ENCODE measurements at places on chromosomes 4 and X.

GRCh38 chr4:138861135-138861534 lies 154.4 kb upstream of the NOCT start:
- no peak for DNase-seq

- no peak for DNase-seq
These were observed 1389.5 kb downstream of the FAM133A start for GRCh38 chrX:95063554-95063953.

- DNase-seq: no peak
These were observed 172.4 kb upstream of the MXRA5 start for GRCh38 chrX:3518870-3519269.

DNA sequence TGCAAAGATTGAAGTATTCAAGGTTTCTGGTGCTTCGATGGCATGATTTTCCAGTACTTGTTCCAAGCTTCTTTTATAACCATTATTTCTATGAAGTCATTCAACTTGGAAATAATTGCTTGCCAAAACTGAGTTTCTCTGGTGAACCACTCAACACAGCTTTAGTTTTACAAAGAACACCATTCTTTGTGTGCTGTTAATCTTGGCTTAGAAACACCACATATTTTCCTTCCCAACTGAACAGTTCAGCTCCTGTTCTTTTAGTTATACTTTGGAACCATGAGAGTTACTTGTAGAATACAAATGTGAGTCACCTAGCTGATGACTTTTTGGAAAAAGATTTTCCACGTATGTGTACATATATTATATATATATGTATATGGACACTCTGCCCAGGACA lies 32.7 kb downstream of the TMEM47 start:
- DNase-seq: no peak

- DNase-seq: no peak
These were observed 340.9 kb downstream of the CHIC1 start for GRCh38 chrX:73903941-73904340.

DNA sequence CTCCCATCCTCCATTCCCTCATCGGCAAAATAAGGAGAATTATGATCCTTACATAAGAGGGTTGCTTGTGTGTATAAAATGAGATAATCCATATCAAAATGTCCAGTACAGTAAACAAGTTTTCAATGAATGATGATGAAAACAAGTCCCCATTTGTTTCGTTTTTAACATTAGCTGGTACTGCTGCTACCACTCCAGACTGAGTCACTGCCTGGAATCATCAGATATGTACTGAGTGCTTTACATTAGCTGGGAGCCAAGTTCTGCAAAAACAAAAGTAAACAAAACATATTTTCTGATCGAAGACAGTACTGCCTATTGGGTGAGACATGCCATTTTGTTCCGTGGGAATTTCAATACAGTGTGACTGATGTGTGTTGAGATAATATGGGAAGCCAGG lies 123.2 kb upstream of the IGFBP7 start:
- DNase-seq: no peak

DNA sequence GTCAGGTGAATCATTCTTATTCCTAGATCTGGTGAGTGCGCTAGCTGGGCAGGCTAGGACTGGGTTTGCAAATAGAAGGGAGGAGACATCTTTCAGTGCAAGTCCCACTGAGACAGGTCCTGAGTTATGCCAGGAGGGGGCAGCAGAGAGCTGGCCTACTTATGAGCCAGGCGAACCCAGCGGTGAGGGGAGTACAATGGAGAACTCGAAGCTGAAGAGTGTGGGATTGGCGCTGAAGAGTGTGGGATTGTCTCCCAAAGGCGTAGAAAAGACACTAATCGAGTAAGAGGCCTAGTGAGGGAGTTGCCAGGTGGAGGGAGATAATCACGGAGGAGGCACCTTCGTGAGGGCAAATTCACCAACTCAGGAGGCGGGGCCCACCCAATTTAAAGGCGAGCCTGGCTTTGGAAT lies 91.7 kb upstream of the CXorf66 start:
- peak; percentile 6 for DNase-seq

DNA sequence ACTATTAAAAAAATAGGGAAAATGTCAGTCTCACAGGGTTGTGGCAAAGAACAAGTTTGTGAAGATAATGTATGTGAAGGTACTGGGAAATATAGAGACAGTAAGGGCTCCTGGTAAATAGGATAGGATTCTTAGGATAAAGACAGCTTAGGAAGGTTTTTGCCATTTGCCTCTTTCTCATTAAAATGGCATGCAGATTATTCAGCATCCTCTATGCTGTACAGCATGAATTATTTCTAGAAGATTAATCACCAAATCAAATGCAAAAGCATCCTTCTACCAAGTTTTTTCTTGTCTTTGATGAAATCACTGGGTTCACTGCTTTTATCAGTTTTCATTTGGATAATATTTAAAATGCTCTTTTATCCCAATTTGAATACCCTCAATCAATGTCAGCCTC lies 142.8 kb downstream of the NDST3 start:
- no peak for DNase-seq

DNA sequence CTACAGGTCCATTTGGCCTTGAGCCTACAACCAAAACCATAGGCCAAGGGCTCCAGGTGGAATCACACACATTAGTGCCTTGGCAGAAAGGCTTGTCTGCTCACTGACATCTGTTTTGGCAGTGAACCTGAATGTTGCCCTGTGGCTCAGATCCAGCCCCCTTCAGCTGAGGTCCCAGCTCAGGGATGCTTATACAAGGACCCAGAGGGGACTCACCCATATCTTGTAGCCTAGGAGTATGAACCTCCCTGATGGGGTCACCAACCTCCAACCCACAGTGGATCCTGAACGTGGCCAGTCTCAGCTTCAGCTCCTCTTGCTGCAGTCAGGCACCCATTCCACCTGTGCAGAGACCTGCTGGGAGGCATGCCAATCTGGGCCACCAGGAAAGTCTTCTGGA lies 50.8 kb upstream of the HMX1 start:
- DNase-seq: no peak

DNA sequence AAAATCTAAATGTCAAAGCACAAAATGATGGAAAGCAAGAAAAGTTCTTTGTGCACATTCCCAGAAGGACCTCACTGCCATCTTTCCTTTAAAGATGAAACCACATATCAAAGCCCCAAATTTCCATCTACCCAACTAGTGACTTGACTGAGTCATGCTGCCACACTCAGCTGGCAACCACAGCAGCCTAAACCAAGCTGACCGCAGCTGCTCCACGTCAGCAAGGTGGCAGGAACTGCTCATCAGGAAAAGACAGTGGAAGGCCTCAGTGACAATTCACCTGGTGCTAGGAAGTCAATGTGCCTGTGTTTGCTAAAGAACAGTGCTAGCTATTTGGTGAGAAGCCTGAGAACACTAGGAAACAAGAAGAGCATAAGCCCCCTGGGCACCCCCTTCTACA lies 26.1 kb downstream of the ACOX3 start:
- no peak for DNase-seq

- DNase-seq: no peak
These were observed 1.4 kb downstream of the ADGRA3 start for GRCh38 chr4:22514481-22514880.

DNA sequence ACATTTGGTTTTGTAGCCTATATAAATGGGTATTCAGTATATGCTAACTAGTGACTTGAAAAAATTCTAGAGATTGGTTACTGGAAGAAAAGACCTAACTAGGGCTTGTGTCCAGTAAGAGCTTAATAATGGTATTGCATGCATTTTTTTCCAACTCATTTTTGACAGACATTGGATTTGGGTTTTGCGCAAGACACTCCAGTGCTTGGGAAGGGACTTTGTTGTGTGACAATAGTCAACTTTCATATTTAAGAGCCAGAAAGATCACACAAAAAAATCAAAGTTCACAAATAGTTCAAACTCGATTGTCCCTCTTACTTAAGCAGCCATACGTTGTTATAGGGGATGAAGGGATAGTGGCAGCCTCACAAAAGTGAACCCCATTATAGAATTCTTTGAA lies 1.2 kb upstream of the HSD17B11 start:
- no peak for DNase-seq

DNA sequence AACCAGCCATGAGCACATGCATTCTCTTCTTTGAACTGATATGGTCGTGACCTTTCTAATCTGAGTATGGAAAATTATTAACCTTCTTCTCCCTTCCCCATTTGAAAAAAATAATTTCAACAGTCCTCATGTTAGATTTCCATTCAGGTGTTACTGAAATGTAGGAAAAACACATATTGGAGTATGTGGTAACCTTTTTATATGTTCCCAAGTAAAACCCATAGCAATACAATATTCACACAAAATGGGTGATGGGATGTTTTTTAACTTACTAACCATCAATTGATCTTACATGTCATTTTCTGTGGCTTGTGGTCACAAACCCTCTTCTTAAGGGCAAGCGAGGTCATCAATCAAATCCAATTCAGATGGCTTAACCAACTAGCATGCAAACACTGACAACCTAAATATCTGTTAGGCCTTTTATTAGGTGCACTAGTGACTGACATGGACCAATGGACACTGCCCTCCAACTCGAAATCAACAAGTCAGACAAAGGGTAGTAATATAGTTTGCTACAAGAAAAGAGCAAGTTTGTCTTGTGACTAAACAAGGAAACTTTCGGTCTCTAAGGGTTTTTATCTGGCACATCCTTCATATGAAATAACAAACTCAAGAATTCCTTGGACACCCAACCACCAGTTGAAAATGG lies 74.3 kb downstream of the CAMK2D start:
- DNase-seq: no peak

DNA sequence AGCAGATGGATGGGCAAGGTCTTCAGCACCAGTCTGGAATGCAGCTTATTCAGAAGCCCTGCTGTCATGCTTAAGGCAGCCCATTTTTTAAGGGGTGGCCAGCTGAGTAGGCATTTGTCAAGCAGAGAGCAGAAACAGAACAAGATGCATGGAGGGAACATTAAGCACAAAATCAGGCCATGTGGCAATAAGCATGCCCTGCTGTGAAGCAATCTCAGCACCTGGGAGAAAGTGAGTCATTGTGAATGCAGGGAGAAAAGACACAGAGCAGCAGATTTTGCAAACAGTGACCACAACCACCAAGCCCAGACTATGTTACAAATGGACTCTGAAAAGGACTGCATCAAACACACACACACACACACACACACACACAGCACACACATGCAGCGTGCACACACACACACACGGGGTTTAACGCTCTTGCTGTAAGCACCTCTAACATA lies 94.1 kb upstream of the GALNT7 start:
- DNase-seq: no peak

DNA sequence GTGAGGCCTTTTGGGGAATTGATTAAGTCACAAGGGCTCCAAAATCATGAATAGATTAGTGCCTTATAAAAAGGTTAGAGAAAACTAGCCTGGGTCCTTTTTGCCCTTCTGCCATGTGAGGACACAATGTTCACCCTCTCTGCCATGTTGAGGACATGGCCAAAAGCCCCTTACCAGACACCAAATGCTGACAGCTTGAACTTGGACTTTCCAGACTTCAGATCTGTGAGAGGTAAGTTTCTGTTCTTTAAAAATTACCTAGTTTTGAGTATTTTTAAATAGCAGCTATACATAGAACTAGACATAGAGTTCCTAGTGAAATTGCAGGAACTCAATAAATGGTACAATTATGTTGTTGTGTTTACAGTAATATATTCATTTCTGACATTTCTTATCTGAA lies 1214.4 kb downstream of the ADGRL3 start:
- no peak for DNase-seq

DNA sequence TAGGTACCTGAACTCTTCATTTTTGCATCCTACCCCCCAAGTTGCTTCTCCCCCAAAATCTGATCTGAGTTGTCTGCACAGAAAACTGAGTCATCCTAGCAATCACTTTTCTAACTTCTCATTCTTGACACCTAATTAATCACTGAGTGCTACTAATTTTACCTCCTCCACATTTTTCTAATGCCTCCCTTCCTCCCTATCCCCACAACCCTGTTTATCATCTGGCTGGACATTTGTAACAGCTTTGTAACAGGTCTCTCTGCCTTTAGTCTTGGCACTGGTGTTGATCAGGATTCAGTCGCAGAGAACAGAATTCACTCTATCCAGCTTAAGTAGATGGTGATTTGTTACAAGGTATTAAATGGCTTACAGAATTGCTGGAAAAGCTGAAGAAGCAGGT lies 303.9 kb upstream of the GATB start:
- no peak for DNase-seq

DNA sequence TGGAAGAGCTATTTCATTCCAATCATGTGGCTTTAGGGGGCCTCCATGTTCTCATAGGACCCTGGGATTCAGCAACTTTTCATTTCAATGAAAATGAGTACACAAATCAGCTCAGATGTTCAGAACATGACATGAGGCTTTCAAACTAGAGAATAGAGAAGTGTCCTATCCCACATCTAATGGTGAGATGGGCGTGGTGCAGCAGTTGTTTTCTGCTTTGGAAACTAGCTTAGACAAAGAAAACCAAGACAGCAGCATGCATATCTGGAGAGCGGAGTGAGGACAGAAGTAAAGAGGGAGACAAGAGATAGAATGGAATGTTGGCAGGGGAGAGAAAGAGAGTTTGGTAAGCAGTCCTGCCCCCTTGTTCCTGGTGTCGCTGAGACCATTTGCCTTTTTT lies 1009.1 kb upstream of the IGFBP7 start:
- no peak for DNase-seq

DNA sequence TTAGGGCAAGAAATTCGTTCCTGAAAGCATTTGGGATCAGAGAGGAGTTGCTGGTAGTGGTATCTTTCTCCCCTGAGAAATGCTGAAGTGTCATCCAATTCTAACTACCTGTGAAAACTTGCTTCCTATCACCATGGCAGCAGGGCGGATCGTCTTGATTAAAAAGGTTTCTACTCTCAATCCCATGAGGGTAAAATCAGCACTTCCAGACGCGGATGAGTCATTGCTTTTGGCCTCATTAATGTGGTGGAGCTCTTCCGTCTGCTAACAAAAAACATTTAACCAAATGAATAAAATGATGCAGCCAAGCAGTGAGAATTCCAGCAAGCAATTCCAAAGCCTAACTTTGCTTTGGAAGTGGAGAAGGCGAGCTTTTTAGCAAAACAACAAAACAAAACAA lies 325.6 kb downstream of the CAMK2D start:
- no peak for DNase-seq

DNA sequence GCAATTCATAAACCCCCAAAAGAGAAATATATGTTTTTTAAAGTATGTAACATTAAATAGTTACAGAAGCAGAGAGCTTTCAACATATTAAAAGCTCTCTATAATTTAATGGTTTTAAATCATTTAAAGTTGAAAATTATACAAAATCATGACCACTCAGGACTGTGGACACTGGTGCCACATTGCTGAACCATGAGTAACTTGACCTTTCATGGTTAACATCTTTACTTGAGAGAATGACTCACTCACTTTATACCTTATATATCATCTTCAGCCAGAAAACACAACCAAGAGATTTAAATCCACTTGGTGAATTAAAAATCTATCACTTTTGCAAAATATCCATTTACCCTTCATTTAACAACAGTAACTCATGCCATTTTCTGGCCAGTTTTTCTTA lies 584.3 kb upstream of the SMIM31 start:
- DNase-seq: no peak

DNA sequence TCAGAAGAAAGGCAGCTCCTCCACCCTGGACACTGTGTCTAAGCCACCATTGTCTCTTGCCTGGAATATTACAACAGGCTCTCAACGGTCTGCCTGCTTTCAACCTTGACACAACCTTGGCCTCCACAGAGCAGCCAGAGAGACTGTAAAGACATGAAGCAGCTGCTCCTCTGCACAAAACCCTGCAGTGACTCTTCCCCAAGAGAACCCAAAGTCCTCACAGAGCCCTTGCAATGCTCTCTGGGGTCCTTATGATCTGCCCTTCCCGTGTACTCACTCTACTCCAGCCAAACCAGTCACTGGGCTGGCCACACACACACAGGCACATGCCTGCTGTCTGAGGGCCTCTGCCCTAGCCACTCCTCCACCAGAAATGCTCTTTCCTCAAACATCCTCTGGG lies 75.9 kb upstream of the CPEB2 start:
- DNase-seq: no peak

- DNase-seq: no peak
These were observed 48.8 kb upstream of the GRXCR1 start for GRCh38 chr4:42843694-42844093.

Data from stimulated activated CD8-positive, alpha-beta memory T cell treated with anti-CD3 and anti-CD28 coated beads, Interleukin-15, amount 100 ng/mL, for 24 hours (primary cell).